Melanocyte of skin (primary cell): ENCODE measurements at places on chromosomes 16 and 17. TPM values are rescaled to one million over a fixed set of nuclear protein-coding genes. Genes with fewer than 3 reads are reported as not detected.

Gene TBC1D16
- total RNA-seq = 488 and 510 TPM in 2 replicates

Gene ITGB4
- under 0.01 and 0.69 TPM in 2 replicates for total RNA-seq

Gene SEC14L1
- total RNA-seq = 27.9 and 34.5 TPM in 2 replicates

Gene ZG16
- total RNA-seq = not detected in 2 replicates

Gene USP43
- total RNA-seq = 0.93 and 1.3 TPM in 2 replicates

Gene NKIRAS2
- 25.8 and 30.5 TPM in 2 replicates for total RNA-seq

Gene C17orf113
- under 0.01 TPM in 1 of 2 replicates, not detected in the other for total RNA-seq

Gene SYCE1L
- total RNA-seq = not detected in 2 replicates

Gene GCGR
- 0.46 TPM in 1 of 2 replicates, not detected in the other for total RNA-seq

Gene ASGR2
- total RNA-seq = not detected in 2 replicates

Gene ASIC2
- total RNA-seq = not detected in 2 replicates

Gene SLX4
- total RNA-seq = 4.8 and 7.6 TPM in 2 replicates

Gene SLFN14
- not detected in 2 replicates for total RNA-seq

Gene ODAD4
- 0.62 and 0.67 TPM in 2 replicates for total RNA-seq

Gene CPHXL2
- total RNA-seq = not detected in 2 replicates
